ENCODE measurements at places on chromosomes 3 and 15. TPM values are rescaled to one million over a fixed set of nuclear protein-coding genes. Genes with fewer than 3 reads are reported as not detected.

GRAMD2A gene
- 0.32 TPM for total RNA-seq

AHSG gene
- total RNA-seq = not detected

ZIC4 gene
- total RNA-seq = 4.5 TPM

SMCO1 gene
- total RNA-seq = 0.16 TPM

ABHD10 gene
- total RNA-seq = 24.5 TPM

GOLGA6L10 gene
- 0.36 TPM for total RNA-seq

PLCH1 gene
- total RNA-seq = 0.32 TPM

TBC1D5 gene
- total RNA-seq = 159 TPM

KNL1 gene
- 2.9 TPM for total RNA-seq

VIPR1 gene
- 0.32 TPM for total RNA-seq

GREM1 gene
- total RNA-seq = 1,377 TPM

ACTC1 gene
- 1.6 TPM for total RNA-seq

MORC1 gene
- total RNA-seq = not detected

CHDH gene
- 1.6 TPM for total RNA-seq

GPX1 gene
- 140 TPM for total RNA-seq

ZNF501 gene
- total RNA-seq = 7.0 TPM

SNX22 gene
- total RNA-seq = 0.24 TPM

LRRK1 gene
- total RNA-seq = 21.0 TPM

U2SURP gene
- 65.7 TPM for total RNA-seq

HTR3E gene
- total RNA-seq = not detected

TP63 gene
- 0.49 TPM for total RNA-seq

ALG1L2 gene
- total RNA-seq = not detected

ATP2B2 gene
- total RNA-seq = not detected

FAM227B gene
- 2.4 TPM for total RNA-seq

RGMA gene
- 7.5 TPM for total RNA-seq

SERINC4 gene
- 0.12 TPM for total RNA-seq

ASB14 gene
- total RNA-seq = not detected

CLDN16 gene
- total RNA-seq = not detected

RAB43 gene
- total RNA-seq = 23.9 TPM

SLC51B gene
- total RNA-seq = not detected
